Stimulated activated CD4-positive, alpha-beta T cell treated with anti-CD3 and anti-CD28 coated beads, Interleukin-2, amount 100 ng/mL, for 24 hours (primary cell): ENCODE measurements at places on chromosomes 6 and 20.

DNA sequence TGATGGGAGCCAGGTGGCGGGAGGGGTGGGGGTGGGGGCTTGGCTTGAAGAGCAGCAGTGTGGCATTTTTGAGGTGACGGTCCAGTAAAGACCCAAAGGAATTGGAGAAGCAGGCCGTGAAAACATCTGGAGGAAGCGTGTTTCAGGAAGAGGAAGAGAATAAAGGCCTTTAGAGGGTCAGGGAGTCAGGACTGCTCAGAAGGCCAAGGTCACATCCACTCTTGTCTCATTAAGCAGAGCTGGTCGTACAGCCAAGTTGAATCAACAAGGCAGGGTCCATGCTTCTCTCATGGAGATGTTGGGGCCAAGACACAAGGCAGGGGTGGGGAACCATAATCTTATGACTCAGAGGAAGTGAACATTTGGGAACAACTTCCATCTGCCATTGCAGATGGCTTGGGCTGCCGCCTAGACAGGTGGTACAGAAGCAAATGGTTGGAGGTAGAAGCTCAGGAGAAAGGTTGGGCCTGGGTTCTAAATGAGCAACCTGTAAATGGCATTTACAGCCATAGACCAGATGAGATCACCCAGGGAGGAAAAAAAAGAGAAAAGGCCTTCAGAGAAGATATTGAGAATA lies 179.6 kb downstream of the TTLL2 start:
- no peak for DNase-seq

- no peak for DNase-seq
Observed at GRCh38 chr20:41405436-41405835, 38.8 kb upstream of the EMILIN3 start.

DNA sequence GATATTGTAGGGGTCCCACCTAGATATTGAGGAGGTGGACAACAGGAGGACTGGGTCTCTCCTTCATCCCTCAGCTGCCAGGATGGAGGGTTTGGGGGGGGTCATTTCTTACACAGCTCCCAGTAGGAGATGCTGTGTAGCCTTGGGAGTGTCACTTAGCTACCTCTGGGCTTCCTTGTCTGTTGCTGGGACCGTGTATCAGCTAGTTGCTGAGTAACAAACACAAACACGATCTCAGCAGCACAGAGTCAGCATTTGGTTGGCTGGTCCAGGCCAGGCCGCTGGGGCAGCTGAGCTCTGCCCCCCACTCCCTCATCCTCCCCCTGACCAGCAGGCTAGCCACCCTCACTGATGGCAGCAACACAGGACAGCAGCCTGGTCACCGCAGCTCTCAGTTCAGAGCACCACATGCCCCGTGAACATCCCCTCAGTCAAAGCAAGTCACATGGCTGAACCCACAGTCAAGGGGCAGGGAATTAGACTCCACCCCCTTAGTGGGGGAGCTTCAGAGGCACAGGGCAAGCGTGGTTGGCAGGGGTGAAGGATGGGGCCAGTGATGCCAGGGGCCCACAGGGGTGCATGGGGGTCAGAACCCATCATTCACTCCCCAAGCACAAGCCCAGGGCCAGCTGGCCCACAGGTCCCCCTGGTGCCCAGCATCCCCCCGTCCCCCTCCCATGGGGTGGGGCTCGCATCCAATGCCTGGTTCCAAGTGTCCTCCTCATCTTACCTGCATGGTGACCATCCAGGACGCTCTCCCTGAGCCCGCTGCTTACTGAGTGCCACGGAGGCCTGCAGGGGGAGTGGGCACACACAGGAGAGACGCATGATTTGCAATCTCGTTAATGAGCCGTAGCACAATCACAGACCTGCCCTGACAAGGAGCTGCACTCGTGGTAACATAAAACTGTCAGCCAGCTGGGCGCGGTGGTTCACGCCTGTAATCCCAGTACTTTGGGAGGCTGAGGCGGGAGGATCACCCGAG lies 112.4 kb downstream of the TAF4 start:
- DNase-seq, result no peak

- DNase-seq, result no peak
Observed at GRCh38 chr6:1657116-1657770, 47.5 kb downstream of the FOXC1 start.

DNA sequence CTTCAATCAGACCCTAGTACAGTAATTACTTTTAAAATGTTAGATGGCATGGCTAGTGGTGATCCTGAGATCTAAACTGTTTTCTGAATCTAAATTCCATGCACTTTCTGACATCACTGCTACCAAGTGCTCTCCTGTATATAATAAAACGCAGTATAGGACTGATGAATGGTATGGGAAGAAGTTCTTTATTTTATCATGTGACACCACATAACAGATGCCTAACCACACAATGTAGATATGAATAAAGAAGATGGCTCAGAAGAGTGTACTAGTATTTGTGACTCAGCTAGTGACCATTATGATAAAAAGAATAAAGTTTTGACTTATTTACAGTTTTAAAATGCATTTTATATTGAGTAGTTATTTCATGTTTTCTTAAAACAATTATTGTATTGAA lies 8.5 kb downstream of the NDUFAF4 start:
- no peak for DNase-seq

DNA sequence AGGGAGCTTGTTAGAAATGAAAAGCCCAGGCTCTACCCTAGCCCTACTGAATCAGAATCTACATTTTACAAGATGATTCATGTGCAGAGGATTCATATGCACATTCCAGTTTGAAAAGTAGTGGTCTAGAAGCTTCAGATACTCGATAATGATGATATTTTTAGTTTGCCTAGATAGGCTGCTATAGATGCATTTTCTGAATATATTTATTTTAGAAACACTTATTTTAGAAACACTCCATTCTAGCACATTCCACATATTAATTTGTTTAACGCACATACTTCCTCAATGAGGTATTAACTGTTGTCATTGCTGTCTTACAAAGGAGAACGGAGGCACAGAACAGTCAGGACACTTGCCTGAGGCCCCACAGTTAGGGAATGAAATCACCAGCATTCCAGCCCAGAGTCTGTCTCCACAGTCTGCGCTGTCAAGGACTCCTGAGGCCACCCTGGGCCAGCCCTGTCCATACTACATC lies 64.4 kb downstream of the SNAP25 start:
- DNase-seq, result no peak

DNA sequence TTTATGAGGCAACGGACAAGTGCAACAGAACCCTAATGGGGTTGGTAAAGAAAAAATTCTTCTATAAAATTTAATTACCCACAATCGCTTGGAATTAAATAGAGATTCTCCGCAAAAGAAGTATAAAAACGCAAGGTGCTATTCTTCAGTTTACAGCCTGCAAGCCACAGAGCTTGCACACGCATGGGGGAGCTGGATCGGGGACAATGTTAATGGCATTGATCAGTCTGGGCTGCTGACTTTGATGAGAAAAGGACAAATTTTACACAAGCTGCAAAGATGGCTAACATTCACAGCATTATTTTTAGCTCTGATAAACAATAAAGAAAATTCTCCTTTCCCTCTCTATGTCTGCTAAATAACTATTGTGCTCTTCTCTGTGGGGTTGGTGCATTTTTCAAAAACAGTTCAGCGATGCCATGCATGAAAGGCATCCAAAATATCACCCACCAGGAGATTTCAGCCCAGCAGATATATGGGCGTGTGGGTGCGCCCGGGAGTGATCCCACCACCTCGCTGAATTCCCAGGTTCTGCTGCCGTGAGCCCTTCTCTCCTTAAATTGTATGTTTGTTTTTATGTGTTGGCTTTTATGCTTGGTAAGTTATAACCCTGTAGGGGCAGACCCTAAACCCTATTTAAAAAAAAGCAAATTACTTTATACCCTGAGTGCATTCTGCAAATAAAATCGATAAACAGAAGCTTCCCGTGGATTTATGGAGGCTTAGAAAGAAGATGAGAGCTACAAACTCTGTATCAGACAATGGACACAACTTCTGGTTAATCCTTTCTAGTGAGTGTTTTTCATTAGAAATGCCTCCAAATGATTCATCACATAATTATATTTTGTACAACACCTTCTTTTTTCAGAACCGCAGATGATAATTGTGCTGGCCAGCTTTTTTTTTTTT lies 55.6 kb downstream of the NOX3 start:
- DNase-seq, result no peak

DNA sequence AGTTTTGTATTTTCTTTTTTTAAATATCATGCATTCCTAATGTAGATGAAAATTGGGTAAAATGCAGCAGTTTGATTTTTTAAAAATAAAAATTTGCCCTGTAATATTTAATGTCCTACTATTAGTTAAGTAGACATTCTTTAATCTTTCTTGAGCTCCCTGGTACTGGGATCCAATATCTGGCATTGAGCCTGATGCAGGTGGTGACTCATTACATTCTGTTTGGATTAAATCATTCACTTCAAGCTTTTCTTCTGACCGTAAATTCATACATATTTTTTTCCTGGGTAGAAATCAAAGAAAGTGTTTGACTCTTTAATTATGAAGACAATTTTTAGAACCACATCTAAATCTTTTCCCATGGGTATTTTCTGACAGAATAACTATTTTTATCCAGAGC lies 768.8 kb upstream of the SLC35B3 start:
- DNase-seq, result no peak

GRCh38 chr6:170234419-170234818 lies 56.5 kb downstream of the DLL1 start:
- no peak for DNase-seq
